ENCODE measurements at places on chromosomes 11 and 22.

DNA sequence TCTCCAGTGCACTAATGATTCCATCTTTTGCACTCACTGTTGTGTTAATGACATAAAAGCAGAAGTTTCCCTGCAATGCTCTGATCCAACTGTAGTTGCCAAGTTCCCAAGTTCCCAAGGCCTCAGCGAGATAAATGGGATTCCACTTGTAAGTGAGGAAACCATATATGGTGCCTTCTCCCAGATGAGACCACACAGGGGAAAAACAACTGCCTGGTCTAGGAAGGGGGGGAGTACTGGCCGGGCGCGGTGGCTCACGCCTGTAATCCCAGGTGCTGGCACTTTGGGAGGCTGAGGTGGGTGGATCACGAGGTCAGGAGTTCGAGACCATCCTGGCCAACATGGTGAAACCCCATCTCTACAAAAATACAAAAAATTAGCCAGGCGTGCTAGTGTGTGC lies 23.3 kb upstream of the RELA start:
- DNase-seq, result no peak

DNA sequence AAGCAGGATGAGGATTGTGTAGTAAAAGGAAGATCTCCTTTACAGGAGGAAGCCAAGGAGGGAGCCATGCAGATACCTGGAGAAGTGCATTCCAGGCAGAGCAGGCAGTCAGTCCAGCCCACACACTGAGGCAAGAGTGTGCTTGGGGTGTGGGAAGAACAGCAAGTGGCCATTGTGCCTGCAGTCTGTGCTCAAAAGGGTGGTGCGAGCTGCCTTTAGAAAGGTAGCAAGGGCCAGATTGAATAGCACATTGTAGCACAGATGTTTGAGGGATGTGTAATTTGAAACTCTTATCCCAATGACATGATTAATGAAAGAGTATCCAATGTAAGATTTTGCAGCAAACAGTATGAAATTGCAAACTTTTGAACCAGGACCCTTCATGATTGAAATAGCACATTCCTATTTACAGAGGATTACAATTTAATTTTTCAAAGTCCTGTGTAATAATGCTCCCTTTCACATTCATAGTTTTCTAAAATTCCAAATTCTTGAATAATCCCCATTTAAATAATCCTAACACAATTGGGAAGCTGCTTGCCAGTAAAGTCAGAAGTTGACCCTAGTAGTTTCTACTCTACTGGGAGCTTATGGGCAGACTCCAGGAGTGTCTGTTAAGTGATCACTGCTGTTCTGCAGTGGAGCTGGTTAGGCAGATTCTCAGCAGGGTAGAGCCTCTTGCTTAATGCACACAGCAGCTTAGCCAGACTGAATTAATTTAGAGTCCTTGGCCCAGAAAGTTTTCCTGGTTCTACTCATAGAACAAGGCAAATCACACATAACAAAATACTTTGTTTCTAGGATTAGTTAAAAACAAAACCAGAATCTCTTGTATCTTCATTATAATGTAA lies 78.1 kb downstream of the CYB5R2 start:
- DNase-seq, result no peak

- no peak for DNase-seq
These were observed 488.3 kb downstream of the MN1 start for GRCh38 chr22:27312966-27313855.

GRCh38 chr22:46029036-46029435 lies 52.1 kb upstream of the WNT7B start:
- DNase-seq, result no peak

- no peak for DNase-seq
These were observed 35.7 kb downstream of the WEE1 start for GRCh38 chr11:9609002-9609759.

GRCh38 chr11:26696330-26696729 lies 25.5 kb downstream of the SLC5A12 start:
- no peak for DNase-seq

DNA sequence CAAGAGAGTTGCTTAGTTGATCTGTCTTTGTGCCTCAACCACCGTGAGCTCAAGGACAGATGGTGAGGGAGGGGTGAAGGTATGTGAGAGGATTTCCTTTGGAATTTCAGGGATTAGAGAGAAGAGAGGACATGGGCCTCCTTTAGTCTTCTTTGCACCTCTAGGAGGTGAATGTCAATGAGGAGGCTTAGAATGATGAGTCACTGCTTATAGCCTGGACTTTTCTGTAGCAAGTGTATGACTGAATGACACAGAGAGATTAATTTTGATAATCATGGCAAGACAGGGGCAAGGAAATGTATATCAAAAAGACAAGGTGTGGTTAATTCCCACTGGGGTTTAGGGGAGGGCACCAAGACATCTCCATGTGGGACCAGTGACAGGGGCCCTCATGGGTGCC lies 947.3 kb upstream of the TENM4 start:
- no peak for DNase-seq

DNA sequence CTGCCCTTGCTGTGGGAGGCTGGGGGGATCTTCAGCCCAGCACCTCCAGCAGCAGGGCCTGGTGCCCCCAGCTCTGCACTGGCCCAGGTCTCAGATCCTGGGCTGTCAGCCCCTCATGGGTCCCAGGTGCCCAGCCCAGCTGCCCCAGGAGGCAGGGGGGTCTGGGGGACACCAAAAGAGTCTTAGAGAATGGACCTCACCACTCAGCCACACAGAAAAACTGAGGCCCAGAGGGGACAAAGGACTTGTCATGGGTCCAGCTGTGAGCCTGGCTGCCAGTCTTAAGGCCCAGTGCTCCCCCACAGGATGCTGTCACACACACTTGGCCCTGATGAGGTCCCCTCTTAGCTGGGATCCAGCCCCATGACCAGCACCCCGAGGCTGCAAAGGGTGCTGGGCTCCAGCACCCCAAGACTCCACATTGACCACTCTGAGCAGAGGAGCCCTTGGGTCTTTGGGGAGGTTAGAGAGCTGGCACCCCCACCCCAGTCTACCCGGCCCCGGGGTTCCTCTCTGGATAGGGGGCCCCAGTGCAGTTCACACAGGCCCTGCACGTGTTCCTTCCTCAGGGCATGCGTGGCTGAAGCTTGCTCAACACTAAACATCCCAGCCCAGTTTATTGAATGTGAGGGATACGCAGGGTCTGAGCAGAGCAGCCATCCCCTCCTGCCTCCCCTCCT lies 54.4 kb downstream of the IGLL5 start:
- no peak for DNase-seq

Data from CD4-positive, alpha-beta T cell treated with Interleukin-2 at 100 ng/mL for 4 hours (primary cell).